Activated B cell treated with CpG ODN at 0.5 μM for 24 hours (primary cell): ENCODE measurements at places on chromosomes 5 and 9. TPM values are rescaled to one million over a fixed set of nuclear protein-coding genes. Genes with fewer than 3 reads are reported as not detected.

GRCh38 chr5:153700940-153701339 is 210.5 kb downstream of the GRIA1 start:
- no peaks in the 10 kb centered on the region for H3K4me1 ChIP-seq
- no peaks in the 10 kb centered on the region for H3K36me3 ChIP-seq
- H3K27ac ChIP-seq, result no peak overlapping the region
- no peak overlapping the region for H3K4me3 ChIP-seq
- DNase-seq, result no peak
- H3K27me3 ChIP-seq, result peaks cover 4% of the 10 kb centered on the region

DNA sequence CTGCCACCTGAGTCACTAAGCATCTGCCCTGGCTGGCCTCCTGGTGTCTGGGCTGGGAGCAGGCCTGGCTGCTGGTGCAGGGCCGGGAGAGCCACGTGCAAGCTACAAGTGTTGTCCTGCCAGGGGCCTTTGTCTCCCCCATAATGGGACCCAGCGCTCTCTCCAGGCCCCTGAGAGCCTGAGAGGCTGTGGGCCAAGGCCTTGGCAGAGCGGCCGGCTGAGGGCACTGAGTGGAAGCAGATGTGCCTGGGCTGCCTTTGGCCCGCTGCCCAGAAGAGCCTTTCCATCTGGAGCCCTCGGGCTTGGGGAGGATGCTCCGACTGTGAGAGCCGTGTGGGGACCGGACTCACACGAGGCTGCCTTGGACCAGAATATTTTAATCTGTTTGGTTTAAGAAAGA is 185.5 kb downstream of the RGS3 start:
- H3K4me1 ChIP-seq, result no peaks in the 10 kb centered on the region
- no peak for DNase-seq
- peaks cover 12% of the 10 kb centered on the region for H3K27me3 ChIP-seq
- no peaks in the 10 kb centered on the region for H3K36me3 ChIP-seq
- no peak overlapping the region for H3K27ac ChIP-seq

DNA sequence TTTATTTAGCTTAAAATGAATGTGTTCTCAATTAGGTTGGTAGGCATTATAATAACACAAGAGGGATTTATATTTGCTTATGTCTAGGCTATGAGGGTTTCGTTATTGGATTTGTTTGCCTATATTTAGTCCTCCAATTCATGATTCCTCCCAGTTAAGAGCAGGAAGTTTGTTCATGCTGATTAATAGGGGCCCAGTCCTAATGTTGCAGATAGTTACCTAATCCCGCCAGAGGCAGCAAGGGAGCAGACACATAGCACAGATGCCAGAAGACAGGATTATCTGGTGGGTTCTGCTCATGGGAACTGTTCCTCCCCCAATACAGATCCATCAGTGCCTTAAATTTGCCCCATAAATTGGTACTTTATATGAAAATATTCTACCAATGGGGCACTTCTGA is 100.8 kb upstream of the TLE4 start:
- H3K36me3 ChIP-seq, result no peaks in the 10 kb centered on the region
- no peak overlapping the region for H3K4me3 ChIP-seq
- DNase-seq, result no peak
- H3K27me3 ChIP-seq, result no peaks in the 10 kb centered on the region

DNA sequence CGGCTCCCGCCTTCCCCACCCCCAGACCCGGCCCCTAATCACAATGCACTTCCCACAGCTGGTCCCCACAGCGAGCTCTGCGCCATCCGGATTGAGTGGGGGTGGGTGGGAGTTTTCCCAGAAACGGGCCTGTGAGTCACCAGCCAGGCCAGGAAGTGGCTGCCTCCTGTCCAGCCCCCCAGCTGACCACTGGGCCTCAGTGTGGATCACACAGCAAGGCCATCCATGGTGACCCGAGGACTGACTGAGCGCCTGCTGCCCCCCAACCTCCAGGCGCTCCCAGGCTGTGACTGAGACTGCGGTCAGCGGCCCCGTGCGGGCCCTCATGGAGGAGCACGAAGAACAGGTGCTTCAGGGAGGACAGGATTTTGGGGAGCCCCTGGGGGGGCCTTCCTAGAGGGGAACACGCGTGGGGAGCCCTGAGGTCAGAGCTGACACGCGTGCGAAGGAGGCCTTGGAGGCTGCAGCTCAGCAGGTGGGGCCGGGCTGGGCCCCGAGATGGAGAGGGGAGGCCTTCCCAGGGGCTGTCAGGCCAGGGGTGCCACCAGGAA is 48.3 kb upstream of the EGFL7 start:
- DNase-seq, result no peak
- H3K27me3 ChIP-seq, result no peaks in the 10 kb centered on the region
- H3K27ac ChIP-seq, result no peak overlapping the region

GRCh38 chr5:6576861-6577501 is 55.9 kb downstream of the NSUN2 start:
- H3K27me3 ChIP-seq, result peaks cover 14% of the 10 kb centered on the region
- H3K36me3 ChIP-seq, result no peaks in the 10 kb centered on the region
- DNase-seq, result no peak
- H3K4me1 ChIP-seq, result no peaks in the 10 kb centered on the region
- no peak overlapping the region for H3K27ac ChIP-seq
- H3K4me3 ChIP-seq, result no peak overlapping the region

GRCh38 chr5:174972291-174972690 is 247.9 kb downstream of the MSX2 start:
- DNase-seq, result no peak
- H3K4me3 ChIP-seq, result no peak overlapping the region
- no peaks in the 10 kb centered on the region for H3K36me3 ChIP-seq

DNA sequence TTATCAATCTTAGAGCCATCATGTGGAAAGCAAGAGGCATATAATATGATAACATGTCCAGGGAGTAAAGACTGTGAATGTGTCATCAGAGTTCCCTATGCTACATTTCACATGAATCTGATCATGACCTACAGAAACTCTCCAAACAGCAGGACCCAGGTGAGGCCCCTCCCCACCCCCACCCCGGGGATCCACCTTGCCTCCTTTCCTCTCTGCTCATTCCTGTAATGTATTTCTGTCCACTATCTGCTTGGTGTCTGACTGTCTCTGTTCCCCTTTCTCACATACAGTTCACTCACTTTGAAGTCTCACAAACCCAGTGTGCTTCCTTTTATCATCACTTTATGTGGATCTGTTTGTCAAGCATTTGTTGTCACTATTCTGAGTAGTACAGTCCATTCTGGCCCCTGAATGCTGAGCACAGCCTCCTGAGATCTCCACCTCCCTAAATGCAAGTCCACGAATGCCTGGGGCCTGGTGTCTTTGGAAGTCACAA is 76.4 kb upstream of the SMARCA2 start:
- no peaks in the 10 kb centered on the region for H3K36me3 ChIP-seq
- peak overlapping the region; percentile 63 for H3K27ac ChIP-seq
- DNase-seq, result no peak
- H3K4me3 ChIP-seq, result peak overlapping the region; percentile 5
- H3K27me3 ChIP-seq, result no peaks in the 10 kb centered on the region

DNA sequence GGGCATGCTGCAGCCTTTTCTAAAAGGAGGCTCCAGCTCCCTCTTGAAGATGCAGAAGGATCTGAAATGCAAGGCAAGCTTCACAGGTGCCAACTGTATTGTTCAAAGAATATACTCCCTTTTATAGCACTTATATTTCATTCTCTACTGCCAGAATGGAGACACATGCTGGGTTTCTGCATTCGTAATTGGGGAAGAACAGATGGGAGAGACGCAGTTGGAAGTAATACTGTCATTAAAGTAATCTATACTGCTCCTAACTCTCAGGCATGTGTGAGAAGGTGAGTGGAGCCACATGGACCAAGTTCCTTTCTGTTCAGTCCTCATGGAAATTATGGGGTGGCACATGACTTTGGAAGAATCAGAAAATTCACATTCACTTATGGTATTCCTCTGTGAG is 226.4 kb downstream of the TRIM32 start:
- H3K4me3 ChIP-seq, result no peak overlapping the region
- H3K27me3 ChIP-seq, result no peaks in the 10 kb centered on the region
- DNase-seq, result no peak
- no peak overlapping the region for H3K27ac ChIP-seq
- H3K36me3 ChIP-seq, result no peaks in the 10 kb centered on the region

DNA sequence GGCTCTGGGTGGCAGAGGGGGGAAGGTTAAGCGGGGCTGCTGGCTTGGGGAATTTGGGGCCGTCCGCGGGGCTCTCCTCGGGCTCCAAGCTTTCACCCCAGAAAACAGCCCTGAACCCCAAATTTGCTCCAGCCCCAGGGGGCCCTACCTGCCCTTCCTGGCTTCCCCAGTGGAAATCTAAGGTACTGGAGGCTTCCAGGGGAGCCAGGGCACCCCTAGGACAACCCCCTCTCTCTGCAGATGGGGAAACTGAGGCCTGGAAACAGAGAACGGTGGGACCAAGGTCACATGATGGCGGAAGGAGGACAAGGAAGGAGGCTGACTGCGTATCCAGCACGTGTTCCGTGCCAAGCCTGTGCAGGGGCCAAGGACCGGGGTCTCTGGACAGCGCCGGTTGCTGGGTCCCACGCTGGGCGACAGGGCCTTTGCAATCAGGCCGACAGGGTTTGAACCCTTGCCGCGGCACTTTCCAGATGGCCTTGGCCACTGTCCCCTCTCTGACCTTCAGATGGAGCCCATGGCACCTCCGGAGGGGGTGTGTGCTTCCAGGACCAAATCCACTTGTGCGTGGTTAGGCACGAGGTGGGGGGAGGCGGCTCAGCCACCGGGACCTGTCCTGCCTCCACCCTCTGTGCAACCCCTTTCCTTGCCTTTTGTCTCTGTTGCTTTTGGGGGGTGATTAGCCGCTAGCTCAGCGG is 183.1 kb downstream of the C9orf50 start:
- peak overlapping the region; percentile 55 for H3K4me3 ChIP-seq
- H3K27ac ChIP-seq, result no peak overlapping the region
- H3K4me1 ChIP-seq, result peaks cover 22% of the 10 kb centered on the region
- DNase-seq, result no peak
- H3K36me3 ChIP-seq, result no peaks in the 10 kb centered on the region

GRCh38 chr5:178470760-178471025 is 119.5 kb downstream of the COL23A1 start:
- no peak for DNase-seq
- H3K4me1 ChIP-seq, result no peaks in the 10 kb centered on the region
- no peak overlapping the region for H3K4me3 ChIP-seq
- H3K27me3 ChIP-seq, result peaks cover 17% of the 10 kb centered on the region
- no peaks in the 10 kb centered on the region for H3K36me3 ChIP-seq
- no peak overlapping the region for H3K27ac ChIP-seq

DNA sequence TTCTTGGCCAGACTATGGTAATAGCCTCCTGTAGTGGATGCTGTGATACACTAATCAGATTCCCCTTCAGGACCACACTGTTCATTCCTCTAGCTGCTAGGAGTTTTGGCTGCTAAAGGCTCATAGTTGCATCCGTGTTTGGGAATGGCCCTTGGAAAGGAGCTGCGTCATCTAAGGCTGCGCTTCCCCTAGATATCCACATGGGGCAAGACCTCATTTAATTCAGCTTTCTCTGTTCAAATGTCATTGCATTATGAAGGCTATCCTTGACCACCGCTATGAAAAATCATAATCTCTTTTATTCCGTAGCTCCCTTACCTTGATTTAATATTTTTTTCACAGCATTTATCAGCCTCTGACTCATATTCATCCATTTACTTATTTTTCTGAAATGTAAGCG is 258.3 kb upstream of the NR4A3 start:
- H3K36me3 ChIP-seq, result no peaks in the 10 kb centered on the region
- H3K27me3 ChIP-seq, result no peaks in the 10 kb centered on the region
- no peak overlapping the region for H3K27ac ChIP-seq
- DNase-seq, result no peak

DNA sequence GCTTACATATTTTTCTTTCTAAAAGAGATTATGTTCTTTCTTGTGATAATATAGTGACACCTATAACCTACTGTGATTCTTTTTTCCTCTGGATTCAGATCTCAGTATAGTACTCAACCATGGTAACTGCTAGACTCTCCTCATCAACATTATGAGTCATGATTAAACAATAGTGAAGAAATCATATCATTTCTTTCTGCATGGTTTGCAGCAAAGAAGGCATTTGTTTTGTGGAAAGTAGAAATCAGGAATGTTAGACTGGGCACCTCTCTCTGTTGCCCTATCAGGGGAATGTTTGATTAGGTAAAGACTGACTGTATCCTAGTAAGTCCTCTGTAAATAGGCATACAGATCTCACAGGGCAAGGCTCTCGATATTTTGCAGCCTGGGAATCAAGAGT is 25.6 kb upstream of the SMC2 start:
- no peak overlapping the region for H3K27ac ChIP-seq
- no peaks in the 10 kb centered on the region for H3K4me1 ChIP-seq
- H3K36me3 ChIP-seq, result no peaks in the 10 kb centered on the region
- DNase-seq, result no peak

DNA sequence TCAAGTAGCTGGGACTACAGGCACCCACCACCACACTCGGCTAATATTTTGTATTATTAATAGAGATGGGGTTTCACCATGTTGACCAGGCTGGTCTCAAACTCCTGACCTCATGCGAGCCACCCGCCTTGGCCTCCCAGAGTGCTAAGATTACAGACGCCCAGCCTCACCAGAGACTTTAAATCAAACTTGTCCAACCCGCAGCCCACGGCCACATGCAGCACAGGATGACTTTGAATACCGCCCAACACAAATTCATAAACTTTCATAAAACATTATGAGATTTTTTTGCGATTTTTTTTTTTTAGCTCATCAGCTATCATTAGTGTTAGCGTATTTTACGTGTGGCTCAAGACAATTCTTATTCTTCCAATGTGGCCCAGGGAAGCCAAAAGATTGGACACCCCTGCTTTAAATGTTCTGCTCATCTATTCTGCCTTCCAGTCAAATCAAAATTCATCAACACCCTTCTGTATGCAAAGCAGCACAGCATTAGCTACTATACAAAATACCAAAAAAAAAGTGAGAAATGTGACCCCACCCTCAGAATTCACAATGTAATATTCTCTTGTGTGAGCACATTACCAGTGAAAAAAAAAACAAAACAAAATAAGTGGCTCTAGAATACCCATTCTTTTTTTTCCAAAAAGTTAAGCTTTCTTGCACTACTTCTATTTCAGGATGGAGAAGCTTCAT is 42.7 kb upstream of the CDC42SE2 start:
- no peak overlapping the region for H3K4me3 ChIP-seq
- no peaks in the 10 kb centered on the region for H3K27me3 ChIP-seq
- peaks cover 42% of the 10 kb centered on the region for H3K36me3 ChIP-seq
- peak overlapping the region; percentile 19 for H3K27ac ChIP-seq

- no peaks in the 10 kb centered on the region for H3K27me3 ChIP-seq
- H3K27ac ChIP-seq, result no peak overlapping the region
- no peak for DNase-seq
- no peaks in the 10 kb centered on the region for H3K4me1 ChIP-seq
- no peaks in the 10 kb centered on the region for H3K36me3 ChIP-seq
These were observed 900.0 kb upstream of the CDH10 start for GRCh38 chr5:25544652-25545249.

GRCh38 chr5:110087829-110088228 is 398.1 kb downstream of the MAN2A1 start:
- H3K36me3 ChIP-seq, result no peaks in the 10 kb centered on the region
- no peak for DNase-seq
- no peaks in the 10 kb centered on the region for H3K4me1 ChIP-seq

Gene CACNA1B
- total RNA-seq, result 1.4 and 1.5 TPM in 2 replicates

Gene CA9
- total RNA-seq, result 0.86 TPM in 1 of 2 replicates, not detected in the other

Gene RMI1
- total RNA-seq, result 6.6 and 8.5 TPM in 2 replicates

Gene CKMT2
- not detected in 2 replicates for total RNA-seq

Gene PCDHGA9
- 1.1 and 1.3 TPM in 2 replicates for total RNA-seq

Gene GMCL2
- not detected in 2 replicates for total RNA-seq

Gene ICE1
- 32.7 and 36.8 TPM in 2 replicates for total RNA-seq
